ENCODE measurements at places on chromosomes 4 and X.

DNA sequence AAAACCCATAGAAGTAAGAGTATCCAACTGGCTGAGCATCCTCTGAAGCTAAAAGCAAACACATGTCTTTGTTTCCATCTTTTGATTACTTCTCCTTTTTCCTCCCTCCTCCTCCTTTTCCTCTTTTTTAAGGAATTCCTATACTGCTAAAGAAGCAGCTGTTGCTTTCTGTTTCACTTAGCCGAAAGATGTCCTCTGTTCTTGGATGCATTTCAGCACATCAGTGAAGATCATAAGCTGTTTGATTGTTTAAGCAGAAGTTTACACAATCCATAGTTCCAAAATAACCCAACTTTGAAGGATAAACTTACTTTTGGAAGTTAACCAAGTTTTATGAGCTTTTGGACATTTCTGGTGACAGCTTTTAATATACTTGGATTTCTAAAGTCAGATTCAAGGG is 55.1 kb upstream of the TNIP3 start:
- DNase-seq: no peak

GRCh38 chr4:158949099-158949498 is 153.8 kb upstream of the RAPGEF2 start:
- no peak for DNase-seq

DNA sequence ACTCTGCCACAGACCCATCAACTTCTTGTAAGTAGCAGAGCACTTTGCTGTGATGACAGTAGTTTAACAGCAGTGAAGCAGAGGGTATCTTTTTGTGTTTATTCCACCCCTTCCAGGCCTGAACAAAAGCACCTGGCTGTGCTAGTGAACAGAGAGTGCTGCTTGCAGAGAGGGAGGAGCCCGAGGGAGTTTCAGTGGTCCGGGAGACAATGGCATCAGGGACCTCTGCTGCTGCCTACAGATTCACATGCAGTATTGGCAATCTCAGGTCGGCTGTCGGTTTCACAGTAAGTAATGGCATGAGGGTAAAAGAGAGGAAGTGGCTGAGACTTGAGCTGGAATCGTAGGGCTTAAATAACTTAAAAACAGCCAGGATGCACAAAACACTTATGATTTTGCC is 755.8 kb downstream of the RPA4 start:
- no peak for DNase-seq

DNA sequence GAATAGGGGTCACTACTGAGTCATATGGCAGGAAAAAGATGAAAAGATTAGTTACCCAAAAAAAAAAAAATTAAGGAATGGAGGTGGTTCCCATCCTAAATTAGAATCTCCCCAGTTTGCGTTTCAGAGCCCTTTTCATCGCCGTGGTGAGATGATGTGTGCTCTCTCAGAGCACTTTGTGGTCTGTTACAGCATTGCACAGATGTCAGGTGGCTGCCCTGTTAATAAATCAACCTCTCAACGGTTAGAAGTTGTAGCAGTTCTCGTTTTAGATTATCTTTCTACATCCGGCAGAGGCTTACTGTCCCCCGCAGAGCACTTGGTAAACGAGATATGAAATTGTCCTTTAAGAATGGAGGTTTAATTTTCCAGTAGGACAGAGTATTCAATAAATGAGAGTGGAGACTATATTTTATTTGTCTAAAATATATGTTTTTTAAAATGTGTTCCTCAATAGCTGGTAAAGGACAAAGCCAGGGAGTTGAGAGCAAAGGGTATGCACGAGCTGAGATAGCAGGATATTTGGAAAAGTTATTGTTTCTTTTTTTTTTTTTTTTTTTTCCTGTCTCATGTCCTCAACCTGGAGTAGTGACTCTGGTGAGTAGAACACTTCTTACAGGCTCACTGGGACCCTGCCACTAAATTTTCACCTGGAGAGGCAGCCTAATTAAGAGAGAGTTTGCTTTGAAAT is 26.9 kb downstream of the AFF1 start:
- no peak for DNase-seq

DNA sequence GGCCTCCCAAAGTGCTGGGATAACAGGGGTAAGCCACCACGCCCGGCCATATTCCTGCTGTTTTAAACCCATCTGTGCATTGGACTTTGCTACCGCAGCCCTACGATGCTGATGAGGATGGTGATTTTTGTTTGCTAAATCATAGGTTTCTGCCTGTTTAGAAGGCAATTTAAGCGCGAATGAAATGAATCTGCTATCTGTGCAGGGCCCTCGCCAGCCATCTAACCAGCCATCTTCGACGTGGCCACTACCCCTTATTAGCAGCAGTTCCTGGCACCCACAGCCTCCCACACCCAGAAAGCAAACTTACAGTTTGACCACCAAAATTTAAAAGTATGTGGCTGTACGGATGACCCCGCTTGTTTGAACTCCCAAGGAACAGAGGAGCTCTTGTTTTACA is 178.5 kb downstream of the SHOX start:
- DNase-seq: no peak

DNA sequence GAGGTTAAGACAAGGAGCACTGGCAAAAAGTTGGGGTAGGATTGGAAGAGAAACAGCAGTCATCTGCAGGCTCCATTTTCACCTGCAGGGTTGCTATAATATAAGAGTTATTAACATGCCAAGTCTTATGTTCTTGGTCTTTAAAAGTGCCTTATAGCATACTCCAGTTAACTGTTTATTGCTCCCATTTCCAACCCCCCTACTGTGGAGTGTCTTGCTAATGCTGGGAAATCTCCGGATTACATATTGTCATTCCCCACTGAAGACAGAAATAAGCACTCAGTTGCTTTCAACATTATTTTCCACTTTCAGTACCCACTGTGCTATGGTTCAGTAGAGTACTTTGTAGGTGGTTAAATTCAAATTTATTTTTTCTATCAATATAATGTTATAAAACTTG is 1014.3 kb downstream of the RPA4 start:
- no peak for DNase-seq

GRCh38 chrX:135632353-135632752 is 81.1 kb upstream of the CT45A1 start:
- DNase-seq: no peak

GRCh38 chr4:106864231-106864630 is 171.9 kb downstream of the DKK2 start:
- no peak for DNase-seq

DNA sequence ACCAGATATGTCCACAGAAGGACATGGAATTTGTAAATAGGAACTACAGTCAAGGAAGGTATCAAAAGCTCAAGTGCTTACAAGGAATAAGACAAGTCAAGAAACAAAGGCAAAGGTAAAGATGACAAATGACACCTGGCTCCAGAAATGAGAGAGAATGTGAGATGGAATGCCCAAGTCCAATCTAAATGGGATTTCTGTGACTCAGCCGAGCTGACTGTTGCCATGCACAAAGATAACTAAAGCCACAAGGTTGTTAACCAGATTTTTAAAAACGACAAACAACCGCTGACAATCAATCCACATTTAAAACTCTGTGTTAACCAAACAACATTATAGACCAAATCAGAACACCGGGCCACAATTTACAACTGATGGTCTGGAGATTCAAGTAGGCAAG is 1.1 kb downstream of the NFXL1 start:
- no peak for DNase-seq

DNA sequence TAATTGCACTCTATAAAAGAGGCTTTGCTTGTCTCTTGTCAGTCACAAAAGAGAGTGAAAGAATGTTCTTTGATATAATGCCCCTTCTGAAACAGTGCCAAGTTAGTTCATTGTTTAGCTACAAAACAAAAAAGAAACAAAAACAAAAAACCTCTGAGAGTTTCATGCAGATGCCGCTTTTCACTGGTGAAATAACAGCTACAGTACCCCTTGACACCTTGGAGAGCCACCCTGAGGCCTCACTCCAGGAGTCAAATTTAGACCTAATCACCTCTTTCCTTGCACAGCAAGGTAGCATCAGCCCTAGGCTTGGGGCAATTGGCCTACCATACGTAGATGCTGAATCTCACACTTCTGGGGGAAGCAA is 185.2 kb downstream of the UNC5C start:
- no peak for DNase-seq

DNA sequence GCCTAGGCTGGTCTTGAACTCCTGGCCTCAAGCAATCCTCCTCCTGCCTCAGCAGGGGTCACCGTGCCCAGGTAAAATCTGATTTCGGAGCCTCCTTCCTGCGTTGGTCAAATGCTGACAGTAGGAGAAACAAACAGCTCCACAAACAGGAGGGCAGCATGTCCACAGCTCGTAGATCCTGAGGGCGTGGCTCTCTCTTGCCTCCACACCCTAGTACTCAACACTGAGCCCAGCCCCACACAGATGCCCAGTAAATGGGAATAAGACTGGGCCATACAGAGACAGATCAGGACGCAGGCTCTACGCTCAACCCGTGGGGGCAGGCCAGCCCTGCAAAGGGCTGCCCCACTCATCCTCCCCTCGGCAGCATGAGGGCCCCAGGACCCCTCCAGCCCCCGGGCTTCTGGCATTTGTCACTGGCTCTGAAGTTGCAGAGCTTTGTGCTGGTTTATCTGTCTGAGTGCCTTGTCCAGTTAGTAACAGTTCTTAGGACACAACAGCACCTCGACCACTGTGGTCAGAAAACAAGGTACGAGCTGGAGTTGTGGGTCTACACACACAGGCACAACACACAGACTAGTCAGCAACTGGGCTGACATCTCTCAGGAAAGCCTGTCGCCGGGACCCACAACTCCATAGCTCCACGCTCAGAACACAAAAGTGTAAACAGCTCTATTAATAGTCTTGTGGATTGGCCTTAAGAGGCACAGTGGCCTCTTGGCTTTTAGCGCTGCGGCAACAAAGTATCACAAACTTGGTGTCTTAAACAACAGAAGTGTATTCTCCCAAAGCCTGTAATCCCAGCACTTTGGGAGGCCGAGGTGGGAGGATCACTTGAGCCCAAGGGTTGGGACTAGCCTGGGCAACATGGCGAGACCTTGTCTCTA is 5.2 kb downstream of the TNIP2 start:
- DNase-seq: no peak

DNA sequence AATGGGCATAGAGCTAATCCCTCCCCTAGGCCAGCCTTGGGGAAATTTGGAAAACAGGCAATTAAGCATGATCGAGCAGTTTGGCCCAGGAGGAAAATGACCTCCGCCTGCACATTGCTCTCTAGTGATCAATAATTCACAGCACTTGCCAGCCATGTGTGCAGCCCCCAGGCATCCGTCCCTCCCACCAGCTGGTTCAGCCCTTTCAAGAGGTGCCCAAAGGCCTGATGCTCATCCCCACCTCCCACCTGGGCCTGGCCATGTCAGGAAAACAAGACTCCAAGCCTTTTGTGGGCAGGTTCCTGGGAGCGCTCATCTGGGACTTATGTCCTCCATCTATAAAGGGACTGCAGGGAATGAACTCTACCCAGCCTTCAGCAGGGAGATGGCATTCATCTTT is 17.5 kb upstream of the PPP2R2C start:
- no peak for DNase-seq

DNA sequence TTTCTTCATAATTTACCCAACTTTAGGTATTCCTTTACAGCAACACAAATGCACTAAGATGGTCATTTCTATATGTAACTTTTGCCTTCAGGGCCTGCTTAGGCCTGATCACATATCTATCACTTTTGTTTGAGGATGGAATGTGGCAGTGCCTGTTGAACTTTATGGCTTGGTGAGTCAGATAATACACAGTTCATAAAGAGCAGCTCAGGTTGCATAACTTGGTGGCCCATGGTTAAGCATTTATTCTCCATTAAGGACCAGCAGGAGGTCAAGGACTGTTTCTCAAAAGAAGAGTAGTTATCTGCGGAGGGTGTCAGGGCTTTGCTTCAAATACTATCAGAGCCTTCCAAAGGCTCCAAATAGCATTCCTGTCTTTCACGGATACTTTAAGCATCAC is 124.1 kb upstream of the PDHA2 start:
- no peak for DNase-seq

DNA sequence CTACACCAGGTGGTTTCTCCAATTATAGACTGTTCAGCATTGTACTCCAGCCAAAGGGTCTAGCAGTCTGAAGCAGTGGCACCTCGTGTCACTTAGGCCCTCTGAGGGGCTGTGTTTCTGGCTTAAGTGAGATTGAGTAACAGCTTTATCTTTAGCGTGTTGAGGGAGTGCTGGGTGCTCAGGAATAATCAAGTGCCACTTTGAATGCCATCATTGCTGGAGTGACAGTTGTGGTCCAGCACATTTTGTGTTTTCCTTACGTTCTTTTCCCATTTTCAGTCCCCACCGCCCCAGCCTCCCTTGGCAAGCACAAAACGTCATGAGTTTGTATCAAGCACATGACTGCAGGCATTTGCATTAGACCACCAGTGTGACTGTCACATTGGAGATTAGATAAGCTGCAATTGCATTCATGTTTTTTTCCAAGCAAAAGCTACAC is 58.7 kb downstream of the FNIP2 start:
- DNase-seq: no peak

GRCh38 chrX:97490656-97491055 is 606.9 kb downstream of the RPA4 start:
- no peak for DNase-seq

- no peak for DNase-seq
These were observed 5.3 kb downstream of the YIPF7 start for GRCh38 chr4:44646151-44646550.

DNA sequence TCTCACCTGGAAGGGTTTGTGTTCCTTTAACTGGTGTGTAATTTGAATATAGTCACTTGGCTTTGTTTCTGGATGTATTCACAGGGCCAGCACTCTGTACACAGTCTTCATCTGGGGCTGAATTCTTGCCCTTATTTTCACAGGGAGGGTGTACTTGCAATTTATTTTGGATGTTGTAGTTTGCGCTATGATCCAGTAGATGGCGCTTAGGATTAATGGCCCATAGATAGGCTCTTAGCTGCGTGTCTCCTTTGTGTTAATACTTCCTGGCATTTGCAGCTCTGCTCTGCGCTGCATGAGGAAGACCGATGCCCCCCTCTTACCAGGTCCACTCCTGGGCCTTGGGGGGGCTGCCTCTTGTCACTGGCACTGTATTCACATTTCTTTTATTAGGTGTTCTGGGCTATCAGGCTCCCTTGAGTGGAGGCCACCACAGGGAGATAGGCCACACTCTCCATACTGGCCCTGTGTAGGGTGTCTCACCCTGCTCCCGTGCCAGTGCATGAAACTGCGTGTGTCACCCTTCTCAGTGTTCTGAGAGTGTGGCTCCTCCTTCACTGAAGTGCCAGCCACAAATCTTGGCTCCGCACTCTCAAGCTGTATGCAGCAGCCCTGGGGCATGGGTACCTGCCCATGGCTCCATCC is 562.2 kb downstream of the ZIC3 start:
- DNase-seq: peak; percentile 15

GRCh38 chr4:20122198-20122988 is 129.3 kb upstream of the SLIT2 start:
- DNase-seq: no peak
